ENCODE measurements at places on chromosomes 4 and X. TPM values are rescaled to one million over a fixed set of nuclear protein-coding genes. Genes with fewer than 3 reads are reported as not detected.

The CHRDL1 gene
- 3.3 TPM for total RNA-seq

The NLGN4X gene
- 11.5 TPM for total RNA-seq

The REPS2 gene
- total RNA-seq = 1.2 TPM

The LNX1 gene
- total RNA-seq = 4.4 TPM

The MAGEA6 gene
- 0.70 TPM for total RNA-seq

The MAGIX gene
- 1.2 TPM for total RNA-seq

The SRPX2 gene
- total RNA-seq = 39.3 TPM

GRCh38 chrX:65644621-65645289, 22.7 kb upstream of the MSN start:
- peak; percentile 81 for DNase-seq

DNA sequence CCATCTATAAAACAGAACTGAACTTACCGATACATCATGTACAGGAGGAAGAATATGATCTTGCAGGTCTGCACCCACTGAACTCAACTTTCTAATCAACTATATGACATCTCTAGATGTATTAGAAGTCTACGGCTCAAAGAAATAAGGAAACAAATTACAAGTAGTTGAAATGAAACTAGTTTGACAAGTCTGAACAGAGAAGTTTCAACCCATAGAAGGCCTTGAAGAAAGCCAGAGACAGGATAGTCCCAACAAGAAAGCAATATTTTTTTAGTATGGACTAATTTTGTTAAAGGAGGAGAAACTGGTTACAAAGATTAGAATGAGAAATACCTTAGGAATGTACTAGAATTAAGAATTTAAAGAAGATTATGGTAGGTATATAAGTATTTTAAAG, at the start of gene TMPRSS11A:
TSS of gene TMPRSS11A (minus strand) at position 138 of the 400 bp plus-strand sequence. CDS start at position 38, 100 bp downstream.
- DNase-seq = no peak

DNA sequence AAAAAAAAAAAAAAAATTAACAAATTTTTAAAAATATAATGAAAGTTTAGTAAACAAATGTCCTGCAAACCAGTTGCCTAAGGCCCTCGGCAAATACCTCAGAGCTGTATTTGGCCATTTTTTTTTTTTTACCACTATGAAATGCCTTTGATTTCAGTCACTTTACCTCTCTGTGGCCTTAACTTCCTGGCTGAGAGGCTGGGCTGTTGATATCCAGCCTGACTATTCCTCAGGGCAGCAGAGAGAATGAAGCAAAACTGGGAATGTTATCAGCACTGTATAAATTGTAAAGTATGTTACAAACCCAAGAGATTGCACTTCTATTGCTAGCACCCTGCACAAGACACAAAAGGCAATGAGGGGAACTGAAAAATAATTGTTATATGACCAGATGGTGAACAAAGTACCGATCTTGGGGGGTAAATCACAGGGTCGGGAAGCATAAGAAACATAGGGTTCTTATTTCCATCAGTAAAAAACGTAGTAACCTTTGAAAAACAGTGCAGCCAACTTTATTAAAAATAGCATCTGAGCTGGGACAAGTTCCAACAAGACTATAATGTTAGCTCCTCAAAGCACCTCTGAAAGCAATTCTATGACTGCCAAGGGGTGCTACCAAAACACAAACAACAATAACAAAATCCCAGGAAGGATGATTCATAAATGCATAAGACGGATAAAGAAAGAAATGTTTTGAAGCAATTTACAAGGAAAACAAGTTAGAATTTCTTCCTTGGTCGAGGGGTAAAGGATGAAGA, 18.1 kb downstream of the USP46 start:
- DNase-seq = peak; percentile 76

DNA sequence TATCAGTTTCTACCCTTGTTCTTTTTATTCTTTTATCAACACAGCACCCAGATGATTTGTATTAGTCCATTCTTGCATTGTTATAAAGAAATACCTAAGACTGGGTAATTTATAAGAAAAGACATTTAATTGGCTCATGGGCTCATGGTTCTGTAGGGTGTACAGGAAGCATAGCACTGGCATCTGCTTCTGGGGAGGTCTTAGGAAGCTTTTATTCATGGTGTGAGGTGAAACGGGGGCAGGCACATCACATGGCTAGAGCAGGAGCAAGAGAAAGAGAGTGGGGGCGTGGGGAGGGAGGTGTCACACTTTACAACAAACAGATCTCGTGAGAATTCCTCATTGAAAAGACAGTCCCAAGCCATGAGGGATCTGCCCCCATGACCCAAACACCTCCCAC, 285.3 kb downstream of the SMARCA1 start:
- DNase-seq = peak; percentile 60

DNA sequence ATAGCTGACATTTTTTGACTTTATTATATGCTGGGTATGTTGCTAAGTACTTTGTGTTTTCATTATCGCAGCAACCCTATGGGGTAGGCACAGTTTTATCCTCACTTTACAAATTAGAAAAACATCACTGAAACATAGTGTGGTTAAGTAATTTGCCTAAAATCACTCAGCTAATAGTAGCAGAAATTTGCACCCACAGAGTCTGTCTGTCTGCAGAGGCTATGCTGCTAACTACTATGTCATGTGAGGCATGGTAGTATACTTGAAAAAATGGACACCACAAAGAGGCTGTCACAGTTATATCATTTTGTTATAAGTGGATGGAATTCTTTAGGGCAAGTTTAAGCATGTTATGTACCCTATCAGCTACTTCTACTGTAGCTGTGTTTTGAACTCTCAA, 69.0 kb downstream of the STAG2 start:
- no peak for DNase-seq

GRCh38 chrX:68807818-68808217, 21.0 kb upstream of the EFNB1 start:
- DNase-seq = no peak

DNA sequence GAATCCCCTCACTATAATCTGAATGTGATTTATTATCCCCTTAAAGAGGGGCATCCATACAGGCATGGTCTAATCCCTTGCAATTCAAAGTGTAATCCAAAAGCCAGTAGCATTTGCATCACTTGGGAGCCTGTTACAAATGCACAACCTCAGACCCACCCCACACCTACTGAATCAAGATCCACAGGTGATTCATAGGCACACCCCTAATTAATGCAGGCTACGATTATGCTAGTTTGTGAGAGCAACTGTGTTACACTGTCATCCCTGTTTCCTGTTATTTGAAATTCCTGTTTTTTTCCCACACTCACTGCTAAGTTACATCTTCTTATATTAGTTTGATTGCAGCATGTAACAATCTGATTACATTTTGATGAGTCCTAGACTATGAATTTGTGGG, 120.0 kb downstream of the RAB28 start:
- no peak for DNase-seq

DNA sequence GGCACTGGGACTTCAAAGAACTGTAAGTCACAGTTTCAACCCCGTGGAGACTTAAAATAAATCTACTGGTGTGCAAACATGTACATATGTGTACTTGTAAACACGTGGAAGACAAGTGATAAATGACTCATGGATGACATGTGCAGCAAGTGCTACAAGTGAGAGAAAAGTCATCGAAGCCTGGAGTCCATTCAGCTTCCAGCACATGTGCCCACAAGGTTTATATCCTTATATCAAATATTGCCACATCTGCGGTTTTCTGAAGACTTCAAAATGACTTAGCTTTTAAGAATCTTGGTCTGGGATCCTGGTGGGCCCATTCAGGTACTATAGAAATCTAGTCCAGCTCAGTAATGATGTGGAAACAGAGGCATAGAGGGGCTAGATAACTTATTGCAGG, 33.0 kb upstream of the TTC29 start:
- DNase-seq = no peak

DNA sequence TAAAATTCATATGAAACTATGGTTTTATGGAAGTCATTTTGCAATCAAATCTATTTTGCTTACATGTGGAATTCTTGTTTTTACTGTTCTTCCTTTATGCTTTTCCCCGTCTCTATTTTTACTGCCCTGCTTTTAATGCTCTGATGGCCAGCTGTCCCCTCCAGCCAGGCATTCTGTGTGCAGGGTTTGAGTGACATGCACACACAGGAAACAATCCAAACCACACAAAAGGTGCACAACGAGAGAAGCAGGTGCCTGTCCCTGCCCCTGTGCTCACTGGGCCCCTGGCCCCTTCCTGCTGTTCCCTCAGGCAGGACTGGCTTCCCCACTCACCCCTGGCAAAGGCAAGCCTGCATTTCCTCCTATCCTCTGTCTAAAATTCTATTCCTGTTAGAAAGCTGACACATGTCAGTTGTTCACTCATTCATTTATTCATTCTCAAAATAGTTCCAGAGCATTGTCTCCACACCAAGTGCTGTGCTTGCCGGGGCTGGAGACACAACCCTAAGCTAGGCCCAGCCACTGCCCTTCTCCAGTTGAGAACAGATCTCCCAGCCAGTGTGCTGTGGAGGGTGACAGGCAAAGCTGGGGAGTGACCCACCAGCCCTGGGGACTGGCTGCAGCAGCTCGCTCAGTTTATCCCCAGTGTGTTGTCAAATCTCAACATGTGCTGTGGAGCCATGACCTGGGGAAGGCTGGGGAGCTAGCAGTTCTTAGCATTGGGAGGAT, 346.3 kb downstream of the FBXW7 start:
- DNase-seq = no peak

GRCh38 chrX:152635941-152636340, 1.8 kb upstream of the GABRQ start:
- peak; percentile 44 for DNase-seq

- no peak for DNase-seq
Measured at GRCh38 chr4:103692615-103693014, 27.2 kb downstream of the TACR3 start.

GRCh38 chr4:184644553-184645307, 4.5 kb downstream of the CASP3 start:
- DNase-seq = peak; percentile 39

DNA sequence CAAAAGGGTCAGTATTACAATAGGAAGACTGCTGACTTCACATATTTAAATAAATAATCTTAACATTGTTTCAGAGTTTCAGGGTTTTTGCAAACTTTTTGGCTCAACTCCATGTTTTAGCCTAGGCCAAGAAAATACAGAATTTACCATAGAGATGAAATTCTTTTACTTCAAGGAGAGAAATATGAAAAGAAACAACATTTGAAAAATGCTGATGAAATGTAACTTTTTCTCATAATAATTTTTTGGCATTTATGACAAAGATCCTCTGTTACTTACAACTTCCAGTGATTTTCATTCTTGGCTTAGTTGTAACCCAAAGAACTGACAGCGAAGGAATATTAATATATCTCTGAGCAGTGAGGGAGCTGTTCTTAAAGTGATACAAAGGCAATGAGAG, 316.1 kb upstream of the EMCN start:
- no peak for DNase-seq

DNA sequence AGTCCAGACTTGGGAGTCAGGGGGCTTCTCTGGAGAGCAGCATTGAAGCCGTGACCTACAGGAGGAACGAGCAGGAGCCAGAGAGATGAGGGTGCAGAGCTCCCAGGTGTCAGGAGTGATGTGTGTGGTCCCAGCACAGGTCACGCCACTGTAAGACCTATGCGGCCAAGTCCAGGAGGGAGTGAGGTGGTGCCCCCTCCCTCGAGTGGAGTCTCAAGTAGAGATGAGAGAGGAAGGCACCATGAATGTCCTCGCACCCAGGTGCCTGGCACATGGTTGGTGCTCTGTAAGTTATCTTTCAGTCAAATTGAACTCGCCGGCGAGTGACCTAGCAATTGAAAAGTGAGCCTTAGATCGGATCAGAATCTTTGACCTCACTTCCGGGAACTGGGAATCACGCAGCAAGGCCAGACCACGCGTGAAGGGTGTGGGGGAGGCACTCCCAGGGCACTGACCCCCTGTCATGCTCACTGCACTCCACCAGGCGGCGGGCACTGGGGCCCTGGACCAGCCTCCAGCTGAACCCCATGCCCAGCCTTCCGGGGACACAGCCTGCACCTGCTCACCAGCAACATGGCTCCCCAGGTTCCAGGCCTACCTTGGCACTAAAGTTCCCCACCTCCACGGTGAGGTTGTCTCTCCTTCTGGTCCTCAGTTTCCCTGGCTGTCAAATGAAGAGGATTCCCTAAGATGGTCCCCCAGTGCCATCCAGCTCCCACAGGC, 127.4 kb downstream of the HMX1 start:
- no peak for DNase-seq
